Adrenal gland (tissue), 19 donors: ENCODE measurements at places on chromosomes 4 and X.
A peak's percentile ranks its signal among the peaks of the same experiment; 100 is the strongest.

DNA sequence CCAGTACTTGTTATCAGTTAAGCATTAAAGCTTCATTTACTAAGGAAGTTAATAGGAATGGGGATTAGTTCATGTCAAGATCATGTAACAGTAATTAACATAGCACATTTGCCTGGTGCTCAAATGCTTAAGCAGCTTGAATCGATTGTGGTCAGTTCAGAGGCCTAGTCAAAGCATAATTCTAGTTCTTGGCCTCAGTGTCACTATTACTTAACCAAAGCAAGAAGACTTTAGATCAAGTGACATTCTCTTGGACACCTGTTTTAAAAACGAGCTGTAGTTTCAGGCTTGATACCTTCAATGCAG, 115.2 kb upstream of the BMPR1B start:
- DNase-seq = no peak

GRCh38 chrX:78650906-78651437, 8.2 kb downstream of the RTL3 start:
- no peak for DNase-seq

DNA sequence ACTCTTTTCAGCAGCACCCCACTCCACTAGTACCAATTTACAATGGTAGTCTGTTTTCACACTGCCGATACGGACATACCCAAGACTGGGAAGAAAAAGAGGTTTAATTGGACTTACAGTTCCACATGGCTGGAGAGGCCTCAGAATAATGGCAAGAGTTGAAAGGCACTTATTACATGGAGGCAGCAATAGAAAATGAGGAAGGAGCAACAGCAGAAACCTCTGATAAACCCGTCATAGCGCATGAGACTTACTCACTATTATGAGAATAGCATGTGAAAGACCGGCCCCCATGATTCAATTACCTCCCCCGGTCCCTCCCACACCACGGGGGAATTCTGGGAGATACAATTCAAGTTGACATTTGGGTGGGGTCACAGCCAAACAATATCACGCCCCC, 34.1 kb upstream of the MAGEA4 start:
- DNase-seq = no peak

DNA sequence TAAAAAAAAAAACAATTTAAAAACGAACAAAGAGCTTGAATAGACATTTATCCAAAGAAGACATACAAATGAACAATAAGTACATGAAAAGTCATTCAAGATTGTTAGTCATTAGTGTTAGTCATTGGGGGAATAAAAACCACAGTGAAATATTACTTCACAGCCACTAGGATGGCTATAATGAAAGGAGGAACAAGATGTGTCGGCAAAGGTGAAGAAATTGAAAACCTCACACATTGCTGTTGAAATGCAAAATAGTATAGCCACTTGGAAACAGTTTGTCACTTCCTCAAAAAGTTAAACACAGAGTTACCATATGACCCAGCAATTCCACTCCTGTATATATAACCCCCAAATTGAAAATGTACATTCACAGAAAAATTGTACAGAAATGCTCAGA, 45.2 kb upstream of the SLC39A8 start:
- no peak for DNase-seq

DNA sequence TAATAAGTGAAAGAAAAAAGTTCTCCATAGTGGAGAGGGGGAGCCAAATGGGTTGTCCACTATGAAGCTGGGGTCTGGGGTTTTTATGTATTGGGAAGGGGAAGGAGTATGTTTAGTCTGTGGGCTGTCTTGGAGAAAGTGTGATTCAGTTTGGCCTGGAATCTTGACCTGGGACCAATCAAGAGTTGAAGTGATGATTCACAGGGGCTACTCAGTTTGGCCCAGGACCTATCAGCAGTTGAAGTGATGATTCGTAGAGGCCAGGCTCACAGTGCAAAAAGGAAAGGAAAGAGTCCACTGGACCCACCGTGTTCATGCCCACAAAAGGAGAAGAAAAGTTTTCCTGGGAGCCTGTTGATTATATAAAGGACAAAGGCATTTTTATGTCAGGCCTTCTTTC, 47.3 kb upstream of the RAB9B start:
- no peak for DNase-seq

- DNase-seq = no peak
Measured at GRCh38 chr4:82123934-82124333, 249.9 kb downstream of the HNRNPD start.

GRCh38 chr4:53714236-53715140, 123.2 kb upstream of the LNX1 start:
- DNase-seq = no peak

DNA sequence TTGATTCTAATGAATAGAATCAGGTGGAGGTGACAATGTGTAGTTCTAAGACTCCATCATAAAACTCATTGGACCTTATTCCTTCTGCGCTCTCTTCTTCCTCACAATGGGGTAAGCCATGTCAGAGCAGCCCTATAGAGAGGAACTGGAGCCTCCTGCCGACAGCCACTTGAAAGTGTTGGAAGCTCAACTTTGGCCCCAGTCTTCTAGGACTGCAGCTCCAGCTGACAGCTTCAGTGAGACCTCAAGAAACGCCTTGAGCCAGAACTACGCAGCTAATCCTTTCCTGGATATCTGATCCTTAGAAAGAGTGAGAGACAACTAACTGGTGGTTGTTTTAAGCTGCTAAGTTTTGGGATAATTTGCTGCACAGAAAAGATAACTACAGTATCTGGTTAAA, 22.1 kb upstream of the ADH7 start:
- DNase-seq = no peak

DNA sequence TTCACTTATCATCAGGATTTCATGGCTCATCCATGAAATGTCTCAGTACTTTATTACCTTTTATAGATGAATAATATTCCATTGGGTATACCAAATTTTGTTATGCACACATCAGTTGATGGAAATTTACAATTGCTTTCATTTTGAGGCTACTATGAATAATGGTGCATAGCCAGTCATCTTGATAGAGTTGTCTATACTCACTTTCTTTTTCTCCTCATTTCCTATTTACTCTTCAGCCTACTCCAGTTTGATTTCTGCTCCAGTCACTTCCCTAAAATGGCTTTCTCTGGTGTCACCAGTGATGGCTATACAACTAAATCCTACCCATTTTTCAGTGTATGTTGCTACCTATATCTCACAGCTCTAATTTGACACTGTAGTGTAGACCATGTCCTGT, 743.5 kb upstream of the MAGEB2 start:
- DNase-seq = no peak

- peak; percentile 16 for DNase-seq
Measured at GRCh38 chr4:1193206-1194009, 21.0 kb upstream of the SPON2 start.

- DNase-seq = no peak
Measured at GRCh38 chr4:156132196-156132595, 178.5 kb upstream of the CTSO start.

GRCh38 chrX:122203399-122203798, 980.7 kb upstream of the GRIA3 start:
- DNase-seq = no peak

DNA sequence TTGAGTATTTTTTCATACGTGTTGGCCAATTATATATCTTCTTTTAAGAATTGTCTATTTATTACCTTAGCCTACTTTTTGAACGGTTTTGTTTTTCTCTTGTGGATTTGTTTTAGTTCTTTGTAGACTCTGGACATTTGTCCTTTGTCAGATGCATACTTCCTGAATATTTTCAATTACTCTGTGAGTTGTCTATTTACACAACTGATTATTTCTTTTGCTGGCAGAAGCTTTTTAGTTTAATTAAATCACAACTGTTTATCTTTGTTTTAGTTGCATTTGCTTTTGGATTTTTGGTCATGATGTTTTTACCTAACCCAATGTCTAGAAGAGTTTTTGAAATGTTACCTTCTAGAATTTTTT, 19.6 kb downstream of the UGT2B7 start:
- DNase-seq = no peak

DNA sequence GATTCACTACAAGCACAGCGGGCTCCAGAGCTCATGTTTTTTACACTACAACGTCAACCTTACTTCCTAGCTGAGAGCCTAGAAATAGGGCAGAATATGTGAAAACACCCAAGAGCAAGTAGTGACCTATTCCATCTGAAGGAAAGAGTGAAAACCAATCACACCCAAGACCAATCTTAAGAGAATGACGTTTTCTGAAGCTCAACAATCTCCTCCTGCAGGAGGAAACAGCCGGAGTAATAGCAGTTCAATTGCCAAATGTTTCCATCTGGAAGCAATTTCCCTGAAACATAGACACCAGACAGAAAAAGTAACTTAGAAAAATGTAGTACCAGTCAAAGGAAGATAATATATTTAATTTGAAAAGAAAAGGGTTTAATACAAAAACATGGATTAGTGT, 142.4 kb downstream of the ANXA5 start:
- no peak for DNase-seq

- no peak for DNase-seq
Measured at GRCh38 chrX:95156566-95156965, 1482.6 kb downstream of the FAM133A start.

GRCh38 chr4:7595934-7596461, 161.3 kb upstream of the PSAPL1 start:
- DNase-seq = no peak

DNA sequence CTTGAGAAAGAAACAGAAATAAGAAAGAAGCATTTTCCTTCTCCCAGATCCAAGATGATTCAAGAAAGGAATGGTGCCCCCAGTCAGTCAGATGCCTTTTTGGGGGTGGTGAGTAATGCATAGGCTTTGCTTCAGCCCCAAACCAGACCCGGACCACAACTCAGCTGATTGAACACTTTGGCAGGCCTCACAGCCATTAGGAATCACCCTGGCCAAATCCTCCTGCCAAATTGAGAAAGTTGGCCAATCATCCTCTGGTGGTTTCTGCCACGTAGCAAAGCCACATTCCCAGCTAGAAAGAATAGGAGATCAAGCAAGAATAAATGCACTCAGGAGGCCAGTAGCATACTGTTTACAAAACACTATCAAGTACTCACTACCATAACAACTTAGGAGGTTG, 33.7 kb downstream of the FRMD7 start:
- no peak for DNase-seq

DNA sequence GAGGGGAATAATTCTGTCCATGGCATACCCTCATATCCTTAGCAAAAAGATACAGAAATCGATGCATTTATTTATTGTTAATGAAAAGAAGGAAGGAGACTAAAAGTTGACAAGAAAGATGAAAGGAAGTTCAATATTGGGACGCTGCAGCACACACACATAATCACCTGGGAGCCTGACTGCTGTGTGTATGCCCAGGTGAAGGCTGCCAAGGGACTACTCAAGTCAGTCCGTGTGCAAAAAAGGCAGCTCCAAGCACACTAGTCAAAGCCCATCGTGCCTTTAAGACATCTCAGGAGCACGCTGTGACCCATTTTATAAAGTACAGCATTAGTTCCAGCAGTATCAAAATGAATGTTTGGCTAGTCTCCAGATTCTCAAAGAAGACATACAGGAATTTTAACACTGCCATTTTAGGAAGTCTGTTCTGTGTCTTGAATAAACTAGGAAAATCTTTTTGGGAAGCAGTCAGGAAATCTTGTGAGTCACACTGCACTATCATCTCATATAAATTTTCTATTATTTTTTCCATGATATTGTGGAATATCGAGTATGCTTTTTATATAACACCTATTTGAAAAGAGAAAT, 363.9 kb downstream of the GASK1B start:
- no peak for DNase-seq

- peak; percentile 23 for DNase-seq
Measured at GRCh38 chr4:81675791-81676393, 204.2 kb upstream of the RASGEF1B start.

DNA sequence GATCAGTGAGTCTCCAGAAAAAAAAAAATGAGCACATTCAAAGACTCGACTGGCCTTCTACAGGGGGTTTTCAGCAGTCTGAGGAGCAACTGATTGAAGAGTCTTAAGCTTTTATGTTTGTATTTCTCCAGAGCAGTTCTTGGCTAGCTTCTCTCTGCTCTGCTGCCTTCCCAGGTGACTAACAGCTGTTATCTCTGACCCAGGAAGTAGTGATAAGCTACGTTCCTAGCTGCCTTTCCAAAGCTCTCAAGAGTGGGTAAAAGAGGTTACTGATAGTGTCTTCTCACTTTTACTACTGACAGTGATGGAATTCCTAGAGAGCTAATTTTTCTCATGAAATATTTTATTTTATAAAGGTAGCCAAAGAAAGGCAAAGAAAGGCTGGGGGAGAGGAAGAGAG, 66.6 kb downstream of the ENOX2 start:
- DNase-seq = no peak

- no peak for DNase-seq
Measured at GRCh38 chr4:82704156-82704555, 94.4 kb downstream of the SCD5 start.

DNA sequence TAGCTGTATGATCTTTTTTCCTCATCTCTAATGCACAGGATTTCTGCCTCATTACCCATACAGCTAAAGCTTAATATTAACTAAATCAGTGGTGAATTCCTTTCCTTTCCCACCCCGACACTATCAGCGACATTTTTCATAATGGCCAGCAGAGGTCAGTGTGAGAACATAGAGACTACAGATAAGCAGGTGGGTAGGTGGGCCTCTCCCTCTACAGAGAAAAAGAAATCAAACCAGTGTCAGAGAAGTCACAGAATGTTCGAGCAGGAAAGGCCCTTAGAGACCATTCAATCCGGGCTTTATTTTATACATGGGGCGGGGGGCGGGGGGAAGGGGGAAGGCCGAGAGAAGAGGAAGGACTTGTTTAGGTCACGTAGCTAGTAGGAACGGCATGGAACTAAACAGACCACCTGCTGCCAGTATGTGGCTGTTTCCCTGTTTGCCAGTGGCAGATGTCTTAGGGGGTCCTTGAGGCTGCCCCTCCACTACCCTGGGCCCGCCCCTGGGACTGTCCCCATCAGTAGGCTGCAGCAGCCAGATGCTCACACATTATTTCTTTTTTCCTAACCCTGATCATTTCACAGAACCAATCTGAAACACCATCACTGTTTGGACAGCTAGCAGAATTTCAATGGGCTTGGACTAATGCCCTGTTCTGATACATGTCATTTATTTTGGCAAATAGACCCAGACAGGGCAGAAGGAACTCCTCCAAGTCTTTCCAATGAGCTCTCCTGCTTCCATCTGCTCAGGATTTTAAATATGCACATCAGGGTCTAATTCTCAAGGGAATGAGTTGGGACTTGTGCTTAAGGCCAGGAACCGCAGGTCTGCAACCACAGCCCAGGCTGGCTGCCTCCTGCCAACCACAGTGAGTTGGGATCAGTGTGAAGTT, 133.4 kb downstream of the ATG4A start:
- peak; percentile 1 for DNase-seq

GRCh38 chr4:24040811-24041210, 151.0 kb upstream of the PPARGC1A start:
- no peak for DNase-seq

DNA sequence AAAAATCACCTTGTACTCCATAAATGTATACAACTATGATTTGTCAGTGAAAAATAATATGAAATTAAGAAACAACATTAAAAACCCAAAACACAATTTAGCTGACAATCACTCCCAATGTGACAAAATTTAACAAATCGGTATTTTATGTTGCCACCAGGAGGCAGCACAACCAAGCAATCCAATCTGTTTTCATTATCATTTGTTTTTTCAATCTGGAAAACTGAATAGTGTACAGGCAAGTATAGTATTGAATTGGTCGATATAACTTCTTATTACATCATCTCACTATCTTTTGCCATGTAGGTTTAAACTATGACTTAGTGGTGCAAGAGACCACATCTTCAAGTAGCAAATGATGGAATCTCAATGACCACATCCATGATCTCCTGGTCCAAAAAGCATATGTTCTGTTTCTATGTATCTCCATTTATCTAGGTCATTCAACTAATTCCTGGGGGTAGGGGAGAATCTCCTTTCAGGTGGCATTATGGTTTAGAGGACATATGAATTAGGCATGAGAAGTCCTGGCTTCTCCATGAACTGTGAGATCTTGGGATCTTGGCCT, 112.9 kb upstream of the AGA start:
- DNase-seq = peak; percentile 25

- DNase-seq = no peak
Measured at GRCh38 chr4:184402239-184402638, 72.1 kb downstream of the IRF2 start.
